Effector memory CD4-positive, alpha-beta T cell (primary cell): ENCODE measurements at places on chromosomes 16 and 17.

GRCh38 chr17:5055543-5055942 is 20.3 kb upstream of the SLC52A1 start:
- no peak for DNase-seq

DNA sequence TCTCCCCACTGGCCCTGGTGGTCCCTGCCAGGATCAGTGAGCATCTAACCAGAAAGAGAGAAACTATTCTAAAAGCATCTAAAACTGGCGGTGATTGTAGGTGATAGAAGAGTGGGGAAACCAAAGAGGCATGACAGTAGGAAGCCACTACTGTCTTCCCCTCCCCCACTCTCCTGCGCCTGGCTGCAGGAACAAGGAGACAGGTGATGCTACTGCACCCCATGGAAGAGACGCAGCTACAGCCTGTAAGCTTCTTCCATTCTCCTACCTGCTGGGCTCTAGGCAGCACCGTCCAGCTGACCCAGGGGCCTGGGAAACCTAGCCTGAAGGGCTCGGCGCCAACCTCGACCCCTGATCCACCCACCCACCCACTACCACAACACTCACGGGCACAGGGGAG is 32.4 kb upstream of the CSNK2A2 start:
- no peak for DNase-seq

- no peak for DNase-seq
These were observed 30.9 kb downstream of the C17orf75 start for GRCh38 chr17:32311028-32311536.

DNA sequence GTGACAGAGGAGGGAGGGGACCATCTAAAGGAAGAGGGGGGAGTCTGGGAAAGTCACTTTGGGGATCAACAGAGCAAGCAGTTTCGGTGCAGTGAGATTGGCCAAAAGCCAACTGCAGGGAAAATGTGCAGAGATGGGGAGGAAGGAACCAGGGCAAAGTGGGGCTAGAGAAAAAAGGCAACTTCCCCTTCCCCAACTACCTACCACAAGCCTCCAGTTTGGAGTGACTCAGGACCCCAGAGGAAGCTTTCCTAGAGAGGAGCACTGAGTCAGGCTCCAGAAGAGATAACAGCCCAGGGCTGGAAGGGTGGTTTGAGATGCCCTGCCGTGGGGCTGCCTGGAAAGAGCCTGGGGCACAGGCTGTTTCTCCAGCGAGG is 6.9 kb upstream of the CD300LD start:
- DNase-seq = no peak

- DNase-seq = no peak
These were observed 22.2 kb downstream of the HLF start for GRCh38 chr17:55286681-55287589.

DNA sequence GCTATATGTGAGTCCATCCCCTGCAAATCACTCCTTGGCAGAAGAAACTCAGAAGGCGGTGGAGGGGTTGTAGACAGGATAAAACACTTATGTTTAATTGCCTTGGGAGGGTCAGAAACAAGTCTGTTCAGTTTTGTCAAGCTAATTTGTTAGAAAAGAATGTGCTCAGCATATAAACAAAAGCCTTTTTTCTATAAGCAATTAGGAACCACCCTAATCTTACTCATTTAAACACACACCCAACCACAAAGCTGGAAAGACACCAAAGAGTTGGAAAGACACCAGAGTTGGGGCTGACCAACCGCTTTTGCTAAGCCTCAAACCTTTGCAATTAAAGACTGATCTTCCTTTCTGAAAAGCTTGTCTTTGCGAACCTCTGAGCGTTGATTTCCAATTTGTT is 439.2 kb upstream of the ERCC4 start:
- no peak for DNase-seq

- DNase-seq = no peak
These were observed 9.0 kb downstream of the ABR start for GRCh38 chr17:1170739-1171138.

DNA sequence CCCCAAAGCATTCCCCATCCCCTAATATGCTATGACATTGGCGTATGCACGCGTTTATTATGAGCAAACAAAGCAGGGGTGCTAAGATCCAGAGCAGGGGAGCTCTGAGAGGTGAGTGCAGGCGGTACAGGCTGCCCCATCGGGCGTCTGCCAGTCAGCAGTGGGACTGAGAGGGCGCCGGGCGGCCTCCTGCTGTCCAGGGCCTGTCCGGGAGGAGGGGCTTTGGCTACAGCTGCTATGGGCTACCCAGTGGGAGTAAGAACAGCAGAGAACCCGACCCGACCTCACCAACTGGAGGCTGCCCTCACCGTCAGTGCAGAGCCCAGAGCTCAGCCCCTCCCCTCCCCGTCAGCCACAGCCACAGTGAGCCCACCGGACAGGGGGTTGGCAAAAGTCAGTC is 18.5 kb upstream of the AATK start:
- no peak for DNase-seq

GRCh38 chr16:59880611-59881010 is 1146.5 kb upstream of the GOT2 start:
- no peak for DNase-seq

- DNase-seq = no peak
These were observed 3.4 kb downstream of the MAPK8IP3 start for GRCh38 chr16:1709356-1709755.

DNA sequence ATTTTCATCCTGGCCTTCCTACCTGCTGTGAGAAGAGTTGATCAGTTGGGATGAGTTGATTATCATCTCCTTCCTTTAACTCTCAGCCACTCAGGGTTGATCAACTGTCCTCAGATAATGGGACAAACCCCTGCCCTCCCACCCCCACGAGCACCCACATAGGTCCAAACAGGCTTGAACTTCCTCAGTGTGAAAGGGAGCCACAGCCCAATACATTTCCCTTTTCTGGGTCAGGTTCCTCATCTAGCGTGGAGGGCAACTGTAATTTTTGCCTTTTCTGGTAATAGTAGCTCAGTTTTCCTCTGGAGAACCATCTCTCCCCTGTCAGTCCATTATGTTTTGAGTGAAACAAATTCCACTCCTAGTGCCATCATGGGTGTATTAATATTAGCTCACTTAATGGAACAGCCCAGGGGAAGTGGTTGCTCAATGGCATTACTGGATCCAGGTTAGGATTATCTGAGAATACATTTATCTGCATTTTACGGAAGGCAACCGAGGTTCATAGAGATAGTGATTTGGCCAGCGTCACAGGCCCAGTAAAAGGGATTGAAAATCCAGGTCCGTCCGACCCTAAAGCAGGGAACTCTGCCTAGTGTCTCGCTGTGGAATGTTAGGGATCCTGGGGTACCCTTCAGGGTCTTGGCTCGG is 476 bp upstream of the LPCAT2 start:
- no peak for DNase-seq

- no peak for DNase-seq
These were observed 57.0 kb upstream of the KIFC3 start for GRCh38 chr16:57859331-57859730.

- no peak for DNase-seq
These were observed 21.1 kb downstream of the PIPOX start for GRCh38 chr17:29063992-29064391.

GRCh38 chr16:60729051-60729450 is 1307.2 kb downstream of the CDH8 start:
- DNase-seq = no peak

DNA sequence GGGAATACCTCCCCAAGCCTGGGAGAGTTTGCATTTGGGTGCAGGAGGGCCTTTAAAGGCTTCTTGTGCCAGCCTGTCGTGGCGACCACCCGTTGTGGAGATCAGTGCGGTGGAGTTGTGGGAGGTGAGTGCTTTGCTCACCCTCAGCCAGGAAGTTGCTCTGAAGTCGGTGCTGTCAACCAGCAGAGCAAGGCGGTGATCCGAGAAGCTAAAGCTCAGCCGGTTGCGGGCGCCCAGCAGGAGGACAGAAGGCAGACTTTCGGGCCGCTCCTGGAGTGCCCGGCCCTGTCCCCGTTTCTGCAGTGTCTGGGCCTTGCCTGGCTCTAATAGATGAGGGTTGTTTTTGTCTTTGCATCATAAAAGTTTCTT is 1.4 kb downstream of the UBE2I start:
- no peak for DNase-seq

DNA sequence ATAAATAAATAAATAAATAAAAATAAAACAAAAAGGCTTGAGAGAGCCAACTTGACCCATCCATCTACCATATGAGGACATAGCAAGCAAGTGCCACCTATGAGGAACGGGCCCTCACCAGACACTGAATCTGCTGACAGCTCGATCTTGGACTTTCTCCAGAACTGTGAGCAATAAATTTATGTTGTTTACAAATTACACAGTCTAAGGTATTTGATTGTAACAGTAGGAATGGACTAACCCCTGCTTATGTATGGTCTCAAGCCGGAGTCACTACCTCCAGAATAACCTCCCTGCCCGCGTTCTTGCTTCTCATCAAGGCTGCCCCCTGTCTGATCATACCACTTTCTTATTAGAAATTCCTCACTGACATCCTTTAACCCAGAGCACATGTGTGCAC is 9.9 kb downstream of the SLC5A11 start:
- DNase-seq = no peak

- no peak for DNase-seq
These were observed 1.0 kb downstream of the SSTR2 start for GRCh38 chr17:73165616-73166404.

- DNase-seq = no peak
These were observed 39.7 kb upstream of the GNAO1 start for GRCh38 chr16:56151621-56152020.

- DNase-seq = no peak
These were observed 209.6 kb upstream of the CACNG5 start for GRCh38 chr17:66625311-66625767.

DNA sequence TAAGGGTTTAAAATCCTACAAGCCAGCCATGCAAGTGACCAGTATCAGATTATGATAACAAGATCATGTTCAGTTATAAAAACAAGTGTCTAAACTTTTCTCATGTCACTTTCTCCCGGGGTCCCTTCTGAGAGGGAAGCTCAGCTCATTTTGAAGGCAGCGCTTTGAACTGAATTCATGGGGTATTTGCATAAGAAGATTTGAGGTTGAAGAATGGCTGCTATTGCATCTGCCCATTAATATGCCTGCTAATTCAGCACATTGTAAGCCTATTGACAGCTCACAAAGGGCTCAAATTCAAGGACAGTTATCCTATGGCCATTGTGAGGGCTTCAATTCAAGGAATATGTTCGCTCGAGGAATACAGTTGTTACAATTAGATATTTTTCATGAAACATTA is 290.2 kb upstream of the IRX3 start:
- no peak for DNase-seq

GRCh38 chr17:11279776-11280344 is 38.8 kb downstream of the SHISA6 start:
- DNase-seq = no peak

DNA sequence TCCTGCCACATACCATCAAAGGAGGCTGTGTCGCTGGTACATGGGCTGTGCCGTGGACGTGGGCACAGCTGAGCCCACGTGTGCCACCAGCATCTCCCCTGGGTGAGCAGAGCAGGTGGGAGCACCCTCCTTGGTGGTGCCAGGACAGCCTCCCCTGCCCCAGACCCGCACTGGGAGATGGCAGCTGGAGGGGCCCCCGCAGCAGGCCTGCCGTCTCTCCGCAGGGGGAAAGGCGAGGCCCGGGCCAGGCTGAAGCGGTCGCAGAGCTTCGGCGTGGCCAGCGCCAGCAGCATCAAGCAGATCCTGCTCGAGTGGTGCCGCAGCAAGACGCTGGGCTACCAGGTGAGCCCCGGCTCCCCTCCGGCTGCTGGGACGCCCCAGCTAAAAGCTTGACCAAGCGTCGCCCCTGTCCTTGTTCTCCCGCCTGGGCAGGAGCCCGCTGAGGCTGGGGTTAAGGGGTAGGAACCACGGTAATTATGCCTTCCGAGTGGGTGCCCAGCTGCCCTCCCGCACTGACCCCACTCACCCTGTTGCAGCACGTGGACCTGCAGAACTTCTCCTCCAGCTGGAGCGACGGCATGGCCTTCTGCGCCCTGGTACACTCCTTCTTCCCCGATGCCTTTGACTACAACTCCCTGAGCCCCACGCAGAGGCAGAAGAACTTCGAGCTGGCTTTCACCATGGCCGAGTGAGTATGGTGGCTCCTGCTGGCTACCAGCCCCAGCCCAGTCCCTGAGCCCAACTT is 12.5 kb downstream of the SMTNL2 start:
- no peak for DNase-seq

- no peak for DNase-seq
These were observed 257.6 kb upstream of the CPHXL start for GRCh38 chr16:75983741-75984381.

DNA sequence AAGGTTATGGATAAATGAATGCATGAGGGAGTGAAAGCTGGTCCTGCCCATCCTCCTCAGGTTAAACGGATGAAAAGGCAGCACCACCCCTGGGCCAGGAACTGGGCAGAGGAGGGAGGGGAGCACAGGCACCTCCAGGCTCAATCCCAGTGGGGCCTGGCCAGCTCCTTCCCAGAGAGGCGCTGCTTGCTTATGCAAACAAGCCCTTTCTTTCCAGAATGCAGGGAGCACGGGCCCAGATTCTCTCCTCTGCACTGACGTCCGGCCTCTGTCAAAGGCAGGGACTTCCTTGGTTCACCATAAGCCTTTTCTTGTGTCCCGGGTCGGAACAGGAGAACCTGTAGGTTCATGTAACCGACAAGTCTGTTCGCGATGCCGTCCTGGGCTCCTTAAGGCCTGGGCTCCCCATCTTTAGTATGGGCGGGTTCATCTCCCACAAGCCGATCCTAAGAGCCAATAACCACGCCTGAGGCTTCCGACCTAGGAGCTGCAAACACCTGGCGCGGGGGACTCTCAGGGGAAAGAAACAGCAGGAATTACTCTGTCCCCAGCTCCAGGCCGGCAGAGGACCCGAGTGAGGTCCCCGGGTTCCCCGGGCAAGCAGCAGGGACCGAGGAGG is 16.3 kb downstream of the ENPP7 start:
- no peak for DNase-seq

- DNase-seq = no peak
These were observed 20.6 kb downstream of the B9D1 start for GRCh38 chr17:19341641-19342610.

- DNase-seq = no peak
These were observed 14.5 kb downstream of the ACACA start for GRCh38 chr17:37392024-37392590.

DNA sequence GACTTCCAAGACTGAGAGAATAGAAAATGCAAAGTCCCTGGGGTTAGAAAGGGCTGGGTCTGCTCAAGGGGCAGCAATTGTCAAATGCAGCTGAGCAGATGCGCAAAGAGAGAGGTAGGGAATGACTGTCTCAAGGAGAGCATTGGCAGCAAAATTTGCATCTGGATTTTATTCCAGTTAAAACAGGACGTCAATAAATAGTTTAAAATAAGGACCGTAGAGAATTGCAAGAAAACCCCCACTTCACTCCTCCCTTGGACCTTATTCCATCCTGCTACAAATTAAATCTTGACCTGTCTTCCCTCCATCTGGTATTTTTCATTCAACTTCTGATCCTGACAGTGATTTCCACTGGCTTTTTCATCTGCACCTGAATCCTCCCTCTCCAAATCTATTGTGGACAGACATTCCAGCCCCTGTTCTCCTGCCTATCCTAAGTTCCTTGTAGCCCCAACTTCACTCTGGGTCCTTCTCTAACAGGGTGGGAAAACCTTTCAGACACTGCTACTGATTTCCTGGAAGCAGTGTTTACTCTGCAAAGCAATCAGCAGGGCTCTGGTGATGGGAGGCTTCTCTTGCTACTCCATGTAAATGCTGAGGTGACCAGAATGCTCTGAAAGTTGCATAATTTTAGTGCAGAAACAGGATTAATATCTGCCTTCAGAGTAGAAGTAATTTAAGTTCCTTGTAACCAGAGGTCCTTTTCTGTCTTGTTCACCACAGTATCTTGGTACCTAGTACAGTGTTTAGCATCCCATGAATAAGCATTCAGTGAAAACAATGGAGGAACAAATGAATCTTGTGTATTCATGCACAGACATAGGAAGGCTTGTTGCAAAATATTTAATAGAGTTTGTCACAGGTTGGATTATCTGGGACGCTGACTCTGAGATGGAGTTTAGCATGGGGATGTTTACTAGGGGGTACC is 79.2 kb downstream of the CDH11 start:
- no peak for DNase-seq
